Caco-2 (cell line): ENCODE measurements at places on chromosomes 1 and 21. TPM values are rescaled to one million over a fixed set of nuclear protein-coding genes. Genes with fewer than 3 reads are reported as not detected.

Gene LYPLAL1
- 20.4 and 27.1 TPM in 2 replicates for total RNA-seq

Gene ARHGEF10L
- total RNA-seq, result 31.3 and 34.0 TPM in 2 replicates

Gene GLRX2
- 20.7 and 21.5 TPM in 2 replicates for total RNA-seq

Gene SPTA1
- total RNA-seq, result not detected in 2 replicates

Gene TTC24
- not detected in 2 replicates for total RNA-seq

Gene C1orf122
- total RNA-seq, result 37.7 and 41.0 TPM in 2 replicates

Gene PCAT6
- 1.4 TPM in 1 of 2 replicates, not detected in the other for total RNA-seq

Gene C1orf185
- not detected in 2 replicates for total RNA-seq

Gene PRELP
- total RNA-seq, result not detected in 2 replicates

Gene BNIPL
- 1.9 and 2.3 TPM in 2 replicates for total RNA-seq

Gene HPCAL4
- 0.07 and 0.14 TPM in 2 replicates for total RNA-seq

DNA sequence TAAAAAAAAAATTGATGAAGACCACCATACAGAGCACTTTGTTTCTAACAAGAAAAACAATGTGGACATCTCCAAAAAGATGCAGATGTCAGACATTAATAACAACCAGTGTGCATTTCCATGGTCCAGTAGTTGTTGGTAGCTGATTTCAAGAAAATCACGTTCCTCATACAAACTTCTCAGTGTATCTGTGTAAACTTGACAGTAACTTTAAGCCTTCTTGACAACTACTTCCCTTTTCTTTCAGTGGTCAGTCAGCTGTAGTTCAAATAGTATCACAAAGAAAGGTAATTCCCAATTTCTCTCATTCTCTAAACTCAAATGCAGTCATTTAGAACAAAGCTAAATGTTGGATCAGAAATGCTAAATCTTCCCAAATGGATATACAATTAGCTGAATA lies 879.9 kb downstream of the AMY1C start:
- DNase-seq, result no peak

- no peak for DNase-seq
Observed at GRCh38 chr1:226662642-226663326, 76.3 kb downstream of the ITPKB start.

- DNase-seq, result no peak
Observed at GRCh38 chr1:54547601-54548388, at the start of gene ACOT11. ACOT11 (plus strand) TSS chr1:54548228; CDS start chr1:54548310, 82 bp downstream.

DNA sequence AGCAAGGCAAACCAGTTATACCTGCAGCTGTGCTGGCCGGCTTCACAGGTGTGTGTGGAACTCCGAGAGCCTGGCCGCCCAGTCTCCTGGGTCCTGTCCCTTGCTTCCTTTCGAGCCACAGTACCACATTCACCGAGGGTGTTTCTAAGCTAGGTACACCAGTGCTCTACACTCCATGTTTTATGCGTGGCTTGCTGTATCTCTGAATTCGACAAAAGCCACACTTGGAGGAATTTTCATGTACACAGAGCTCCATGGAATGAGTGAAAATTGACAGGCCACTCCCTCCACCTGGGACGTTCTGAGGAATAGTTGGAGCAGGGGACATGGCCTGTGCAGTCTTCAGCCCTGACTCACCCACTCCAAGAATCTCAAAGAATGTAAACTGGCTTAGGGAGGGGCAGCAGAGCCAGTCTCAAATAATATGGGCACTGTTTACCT lies 14.0 kb downstream of the ETS2 start:
- peak; percentile 63 for DNase-seq

GRCh38 chr1:103180660-103181059 lies 72.3 kb upstream of the COL11A1 start:
- DNase-seq, result no peak

- DNase-seq, result no peak
Observed at GRCh38 chr1:82317671-82318070, 516.9 kb downstream of the ADGRL2 start.

GRCh38 chr1:216892581-216893160 lies 169.4 kb upstream of the ESRRG start:
- DNase-seq, result no peak

DNA sequence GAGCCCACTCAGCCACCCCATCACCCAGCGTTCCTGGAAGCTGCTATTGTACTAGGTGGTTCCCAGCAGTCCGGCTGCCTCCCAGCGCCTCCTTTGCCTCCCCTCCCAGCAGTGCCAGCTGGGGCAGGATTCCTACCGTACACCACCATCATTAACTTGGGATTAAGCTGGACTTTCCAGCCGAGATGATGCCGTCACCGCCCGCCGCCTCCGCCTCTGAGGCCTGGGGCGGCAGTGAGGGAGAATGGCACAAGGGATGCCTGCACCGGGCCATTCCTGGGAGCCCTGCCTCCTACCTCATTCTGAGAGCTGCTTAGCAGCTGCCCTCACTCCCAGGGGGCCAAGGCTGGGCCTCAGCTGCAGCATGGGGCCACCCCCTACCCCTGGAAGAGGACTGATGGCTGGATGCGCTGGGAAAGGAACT lies 13.2 kb downstream of the CNTN2 start:
- no peak for DNase-seq

DNA sequence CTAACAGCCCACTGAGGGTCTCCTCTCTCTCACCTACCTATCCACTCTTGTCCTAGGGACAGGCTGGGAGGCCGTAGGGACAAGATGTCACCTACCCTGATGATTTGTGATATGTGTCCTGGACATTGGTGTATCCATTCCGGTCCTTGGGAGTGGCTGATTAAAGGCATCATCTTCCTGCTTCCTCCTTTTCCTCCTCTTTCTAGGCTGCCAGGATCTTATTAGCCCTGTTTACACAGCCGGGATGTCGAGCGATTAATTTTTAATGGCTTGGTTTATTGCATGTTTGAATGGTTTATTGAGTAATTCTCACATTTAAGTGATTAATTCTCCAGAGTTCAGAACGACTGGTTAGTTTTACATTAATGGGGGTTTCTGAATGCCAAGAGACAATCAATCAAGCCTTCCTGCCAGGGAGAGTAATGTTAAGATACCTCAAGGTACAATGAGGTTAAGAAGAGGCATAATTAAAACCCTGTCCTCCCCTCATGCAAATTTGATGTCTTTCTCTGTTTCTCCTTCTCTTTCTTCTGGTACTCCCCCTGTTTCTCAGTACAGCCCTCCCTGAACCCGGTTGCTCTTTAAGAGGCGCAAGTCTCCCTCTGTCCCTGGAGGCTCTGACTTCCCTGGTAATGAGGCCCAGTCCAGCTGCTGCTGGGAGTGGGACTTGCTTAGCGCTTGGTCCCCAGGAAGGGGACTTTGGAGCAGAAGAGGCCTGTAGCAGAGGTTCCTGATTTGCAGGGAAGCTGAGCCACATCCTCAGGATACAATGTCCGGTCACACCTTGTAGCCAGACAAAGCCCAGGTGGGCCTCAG lies 50.9 kb downstream of the ACTL8 start:
- DNase-seq, result no peak

DNA sequence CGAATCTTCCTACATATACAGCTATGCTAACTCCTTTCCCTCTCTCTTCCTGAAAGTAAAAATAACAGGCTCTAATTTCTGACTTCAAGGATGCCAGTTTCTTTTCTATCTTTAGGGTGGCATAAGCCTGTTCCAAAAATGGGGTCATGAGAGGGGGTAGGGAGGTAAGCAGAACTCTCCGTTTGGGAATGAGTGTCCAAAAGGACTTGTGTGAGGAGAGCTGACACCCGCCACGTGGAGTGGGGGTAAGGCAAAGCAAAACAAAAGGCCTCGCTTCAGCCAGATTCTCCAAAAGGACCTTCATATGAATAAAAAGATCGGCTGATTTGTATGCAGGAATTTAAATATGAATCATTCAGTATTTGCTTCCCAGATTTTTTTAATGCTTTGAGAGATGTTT lies 28.6 kb downstream of the PLPPR4 start:
- DNase-seq, result no peak

DNA sequence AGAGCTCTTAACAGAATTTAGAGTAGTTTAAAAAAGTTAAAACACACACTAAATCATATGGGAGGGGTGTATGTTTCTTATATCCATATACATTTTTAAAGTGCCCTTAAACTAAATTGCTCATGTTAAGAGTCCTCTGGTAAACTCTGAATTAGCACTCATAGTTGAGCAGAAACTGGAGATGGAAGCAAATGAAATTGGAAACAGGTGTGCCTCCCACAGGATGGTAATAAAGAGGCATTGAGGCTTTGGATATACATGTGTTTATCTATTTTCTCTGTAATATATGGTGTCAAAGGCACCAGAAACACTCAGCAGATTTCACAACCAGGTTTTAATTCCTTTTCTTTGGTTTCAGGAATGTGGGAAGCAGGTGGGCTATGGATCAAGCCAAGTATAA lies 188.6 kb downstream of the HS2ST1 start:
- no peak for DNase-seq

DNA sequence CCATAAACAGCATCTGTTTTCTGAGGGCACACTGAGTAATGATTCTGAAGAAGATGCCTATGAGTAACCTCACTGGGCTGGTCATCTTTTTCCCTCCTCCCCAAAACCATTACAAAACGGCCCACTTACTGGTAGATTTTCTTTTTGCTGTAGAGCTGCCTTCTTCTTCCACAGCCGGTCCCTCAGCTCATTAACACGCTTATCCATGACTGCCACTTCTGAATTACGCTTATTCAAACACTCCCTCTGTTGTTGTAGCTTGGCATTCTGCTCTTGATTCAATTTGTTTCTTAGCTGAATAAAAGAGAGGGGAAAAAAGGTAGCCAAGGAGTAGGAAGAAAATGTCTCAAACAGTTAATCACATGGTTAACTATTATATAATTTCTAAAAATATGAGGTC lies 43.1 kb downstream of the TP53BP2 start:
- DNase-seq, result no peak

DNA sequence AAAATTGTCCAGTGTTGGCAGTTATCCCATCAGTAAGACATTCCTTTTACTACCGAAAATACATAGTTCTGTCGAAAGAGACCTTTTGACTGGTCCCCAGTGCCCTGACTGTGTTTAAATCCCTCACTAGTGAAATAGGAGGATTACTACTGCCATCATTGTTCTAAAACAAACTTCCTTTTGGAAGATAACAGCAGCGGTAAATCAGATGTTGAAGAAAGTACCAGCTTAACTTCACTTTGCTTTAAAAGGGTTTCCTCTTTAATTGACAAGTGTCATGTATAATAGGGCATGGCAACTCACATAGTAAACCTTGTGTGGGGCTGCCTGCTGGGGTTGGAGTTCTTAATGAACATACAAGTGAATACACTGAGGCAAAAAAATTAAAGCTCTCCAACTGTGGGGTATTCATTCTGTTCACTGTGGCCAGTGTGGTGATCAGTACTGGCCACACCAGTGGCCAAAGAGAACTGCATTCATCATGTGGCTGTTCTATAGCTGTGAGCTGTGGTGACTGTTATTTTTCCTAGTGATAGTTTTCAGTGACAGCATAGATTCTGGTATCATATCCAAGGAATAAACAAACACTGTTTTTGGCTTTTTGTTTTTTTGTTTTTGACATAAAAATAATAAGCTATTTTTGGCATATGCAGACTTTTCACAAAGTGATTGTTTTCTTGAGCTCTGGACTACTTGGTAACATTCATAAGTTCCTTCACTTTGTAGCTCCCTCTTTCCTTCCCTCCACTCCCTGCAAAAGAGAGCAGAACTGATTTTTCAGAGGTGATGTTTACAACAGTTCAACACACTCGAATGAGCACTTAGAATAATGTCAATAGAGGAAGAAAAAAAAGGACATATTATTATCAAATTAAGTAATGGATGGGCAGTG lies 74.5 kb downstream of the NFIA start:
- DNase-seq, result no peak

GRCh38 chr1:93178418-93178817 lies 1.8 kb downstream of the TMED5 start:
- no peak for DNase-seq

DNA sequence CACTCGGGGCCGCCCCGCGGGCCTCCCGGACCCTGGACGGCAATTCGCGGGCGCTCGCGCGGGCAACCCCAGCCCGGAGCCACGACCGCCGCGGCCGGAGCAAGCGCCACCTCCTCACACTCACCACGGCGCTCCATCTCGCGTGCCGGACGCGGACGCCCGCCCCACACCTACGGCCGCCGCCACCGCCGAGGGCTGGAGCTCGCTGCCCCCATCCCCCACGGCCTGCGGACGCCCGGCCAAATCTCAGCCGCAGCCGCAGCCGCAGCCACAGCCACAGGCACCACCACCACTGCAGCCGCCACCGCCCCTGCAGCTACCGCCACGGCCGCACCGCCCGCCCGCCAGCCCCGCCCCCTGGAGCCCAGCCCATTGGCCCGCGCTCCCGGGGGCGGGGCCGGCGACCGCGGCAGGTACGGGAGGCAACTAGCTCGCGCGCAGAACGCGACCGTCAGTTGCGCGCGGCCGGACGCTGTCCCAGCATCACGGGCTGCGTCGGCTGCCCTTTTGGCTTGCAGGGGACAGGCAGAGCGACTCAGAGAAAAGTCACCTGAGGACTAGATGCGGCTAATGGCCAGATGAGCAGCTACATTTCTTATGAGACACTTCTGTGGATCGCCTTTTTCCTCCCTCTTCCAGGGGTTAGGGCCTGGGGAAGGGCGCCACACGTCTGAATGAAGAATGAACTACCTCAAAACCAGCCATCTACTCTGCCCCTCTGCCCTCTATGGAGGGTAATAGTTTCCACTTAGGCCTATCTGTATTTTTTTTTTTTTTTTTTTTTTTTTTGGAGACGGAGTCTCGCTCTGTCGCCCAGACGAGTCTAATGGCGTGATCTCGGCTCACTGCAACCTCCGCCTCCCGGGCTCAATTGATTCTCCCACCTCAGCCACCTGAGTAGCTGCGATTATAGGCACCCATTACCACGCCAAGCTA lies at the start of gene ARHGAP29:
ARHGAP29 (minus strand) TSS at position 294 of the 936 bp plus-strand sequence. CDS start 5,973 bp downstream, outside the sequence.
- DNase-seq, result peak; percentile 88

GRCh38 chr21:18959817-18960216 lies 556.2 kb upstream of the TMPRSS15 start:
- DNase-seq, result no peak

DNA sequence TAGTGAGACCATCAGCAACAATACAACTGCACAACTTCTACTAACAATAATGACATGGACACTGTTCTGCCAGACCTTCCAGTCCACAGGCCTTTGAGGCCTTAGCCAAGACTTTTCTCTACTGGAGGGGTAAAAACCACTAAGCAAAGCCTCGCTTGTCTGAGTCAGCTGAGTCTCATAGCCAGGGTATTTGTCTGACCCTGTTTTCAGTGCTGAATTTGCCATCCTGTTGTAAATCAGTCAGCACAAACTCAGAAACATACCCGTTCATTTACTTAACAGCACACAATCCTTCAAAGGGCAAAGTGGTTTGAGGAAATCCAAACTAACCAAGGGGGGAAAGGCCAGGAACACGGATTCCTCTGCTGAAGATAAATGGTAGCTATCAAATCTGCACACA lies 537.8 kb downstream of the SMYD3 start:
- DNase-seq, result peak; percentile 65

DNA sequence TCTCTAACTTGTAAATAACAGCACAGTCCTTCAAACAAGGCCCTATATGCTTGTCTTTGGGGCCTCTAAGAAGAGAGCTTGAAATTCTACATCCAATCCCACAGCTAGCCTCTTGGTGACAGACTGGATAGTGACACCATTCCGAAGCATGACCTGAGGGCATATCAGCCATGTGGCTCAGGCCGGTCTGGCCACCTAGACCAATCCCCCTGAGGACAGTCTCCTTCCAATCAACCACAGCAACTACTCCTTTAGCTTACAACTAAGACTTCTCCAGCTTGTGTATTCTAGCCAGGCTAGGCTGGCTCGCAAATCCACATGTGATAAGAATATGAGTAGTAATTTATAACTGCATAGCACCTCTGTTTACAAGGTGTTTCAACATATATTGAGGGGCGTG lies 14.0 kb downstream of the BCAR3 start:
- DNase-seq, result peak; percentile 43
